Effector CD4-positive, alpha-beta T cell (primary cell): ENCODE measurements at places on chromosomes 11 and 22.

DNA sequence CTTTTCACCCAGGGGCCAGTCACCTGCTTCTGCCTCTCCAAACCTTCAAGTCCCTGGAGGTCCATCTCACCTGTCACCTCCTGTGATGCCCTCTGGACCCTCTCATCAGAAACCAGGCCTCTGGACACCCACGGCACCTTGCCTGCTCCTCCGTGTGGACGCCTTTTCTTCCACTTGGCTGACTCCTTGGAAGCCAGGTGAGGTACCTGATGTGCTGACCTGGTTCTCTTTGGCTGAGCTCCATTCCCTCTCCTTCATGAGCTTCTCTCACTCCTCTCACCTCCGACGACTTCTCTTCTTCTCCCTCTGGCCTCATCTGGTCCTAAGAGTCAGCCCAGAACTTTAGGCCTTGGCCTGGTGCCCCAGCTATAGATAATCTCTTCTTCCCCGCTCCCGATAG is 99.3 kb downstream of the CEP164 start:
- no peak for DNase-seq

DNA sequence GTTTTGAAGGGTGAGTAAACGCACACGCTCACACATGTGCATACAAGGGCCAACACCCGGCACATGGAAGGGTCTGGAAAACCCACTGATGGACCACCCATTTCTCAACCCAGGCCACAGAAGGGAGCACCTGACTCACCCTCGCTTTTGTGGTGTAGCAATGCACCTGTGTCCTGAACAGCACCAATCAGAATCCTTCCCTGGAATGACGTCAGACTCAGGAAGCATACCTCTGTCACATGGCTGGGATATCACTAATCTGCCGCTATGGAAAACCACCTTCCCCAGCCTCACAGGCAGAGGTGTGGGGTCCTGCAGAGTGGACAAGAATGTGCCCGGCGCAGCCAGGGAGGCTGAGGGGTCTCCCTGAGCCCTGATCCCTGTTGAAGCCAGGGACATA is 9.0 kb upstream of the OSM start:
- no peak for DNase-seq

GRCh38 chr11:46898396-46899095 is 19.8 kb downstream of the LRP4 start:
- DNase-seq = no peak

DNA sequence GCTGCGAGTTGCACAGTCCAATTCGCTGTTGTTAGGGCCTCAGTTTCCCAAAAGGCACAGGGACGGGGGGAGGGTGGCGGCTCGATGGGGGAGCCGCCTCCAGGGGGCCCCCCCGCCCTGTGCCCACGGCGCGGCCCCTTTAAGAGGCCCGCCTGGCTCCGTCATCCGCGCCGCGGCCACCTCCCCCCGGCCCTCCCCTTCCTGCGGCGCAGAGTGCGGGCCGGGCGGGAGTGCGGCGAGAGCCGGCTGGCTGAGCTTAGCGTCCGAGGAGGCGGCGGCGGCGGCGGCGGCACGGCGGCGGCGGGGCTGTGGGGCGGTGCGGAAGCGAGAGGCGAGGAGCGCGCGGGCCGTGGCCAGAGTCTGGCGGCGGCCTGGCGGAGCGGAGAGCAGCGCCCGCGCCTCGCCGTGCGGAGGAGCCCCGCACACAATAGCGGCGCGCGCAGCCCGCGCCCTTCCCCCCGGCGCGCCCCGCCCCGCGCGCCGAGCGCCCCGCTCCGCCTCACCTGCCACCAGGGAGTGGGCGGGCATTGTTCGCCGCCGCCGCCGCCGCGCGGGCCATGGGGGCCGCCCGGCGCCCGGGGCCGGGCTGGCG is at the start of gene BCR:
TSS of gene BCR (plus strand) at position 209 of the 592 bp plus-strand sequence. CDS start 452 bp downstream, outside the sequence.
- peak; percentile 51 for DNase-seq

DNA sequence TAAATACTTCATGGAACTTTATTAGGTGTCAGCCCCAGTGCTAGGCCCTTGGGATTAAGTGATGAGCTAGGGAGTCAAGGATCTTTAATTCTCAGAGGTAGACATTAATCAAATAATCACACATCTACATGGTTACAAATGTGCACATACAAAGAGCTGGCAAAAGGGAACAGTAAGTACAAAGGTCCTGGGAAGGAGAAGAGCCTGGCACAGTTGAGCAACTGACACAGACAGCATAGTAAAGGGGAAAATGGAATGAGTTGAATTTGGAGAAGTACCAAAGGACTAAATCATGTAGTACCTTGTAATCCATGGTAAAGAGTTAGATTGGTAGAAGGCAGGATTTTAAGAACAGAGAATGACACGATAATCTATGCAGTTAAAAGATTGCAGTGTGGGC is 116.3 kb downstream of the APIP start:
- no peak for DNase-seq

- peak; percentile 27 for DNase-seq
Observed at GRCh38 chr22:46576556-46577367, 39.3 kb upstream of the CELSR1 start.
